ENCODE measurements at places on chromosomes 13 and 19.
A peak's percentile ranks its signal among the peaks of the same experiment; 100 is the strongest.

GRCh38 chr13:23516702-23517101 lies 53.5 kb upstream of the TNFRSF19 start:
- no peak for DNase-seq

- DNase-seq: no peak
Measured at GRCh38 chr13:110638814-110639806, 23.8 kb downstream of the NAXD start.

DNA sequence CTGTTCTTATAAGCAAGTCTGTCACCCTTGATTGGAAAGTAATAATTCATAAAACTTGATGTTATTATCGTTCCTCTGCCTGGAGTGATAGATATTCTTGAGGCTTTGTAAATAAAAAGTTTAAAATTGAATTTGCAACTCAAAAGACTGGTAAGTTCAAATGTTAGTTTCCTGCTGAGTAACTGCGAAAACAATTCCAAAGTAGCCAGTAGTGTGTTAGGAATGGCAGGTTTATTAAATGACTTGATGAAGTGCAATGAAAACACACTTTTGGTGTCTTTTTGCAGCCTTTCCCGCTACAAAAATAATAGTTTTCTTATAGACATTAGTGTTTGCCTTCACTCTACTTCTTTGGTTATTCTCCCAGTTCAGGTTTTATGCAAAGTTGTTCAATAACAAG lies 299.3 kb downstream of the DLEU7 start:
- no peak for DNase-seq

DNA sequence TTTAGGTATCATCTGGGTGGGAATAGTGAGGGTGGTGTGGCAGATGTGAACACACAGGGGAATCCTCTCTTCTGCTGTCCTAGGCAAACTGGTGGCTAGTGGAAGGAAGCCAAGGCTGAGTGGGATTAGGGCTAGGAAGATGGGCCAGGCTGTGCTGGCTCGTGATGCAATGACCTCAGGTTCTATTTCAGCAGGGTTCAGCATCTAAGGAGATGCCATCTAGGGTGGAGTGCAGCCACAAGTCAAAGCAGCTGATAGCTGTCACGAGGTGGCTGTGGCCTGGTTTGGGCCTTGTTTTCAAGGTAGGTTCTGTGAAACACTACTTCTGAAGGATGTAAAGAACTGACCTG lies 21.6 kb downstream of the ARL11 start:
- no peak for DNase-seq

DNA sequence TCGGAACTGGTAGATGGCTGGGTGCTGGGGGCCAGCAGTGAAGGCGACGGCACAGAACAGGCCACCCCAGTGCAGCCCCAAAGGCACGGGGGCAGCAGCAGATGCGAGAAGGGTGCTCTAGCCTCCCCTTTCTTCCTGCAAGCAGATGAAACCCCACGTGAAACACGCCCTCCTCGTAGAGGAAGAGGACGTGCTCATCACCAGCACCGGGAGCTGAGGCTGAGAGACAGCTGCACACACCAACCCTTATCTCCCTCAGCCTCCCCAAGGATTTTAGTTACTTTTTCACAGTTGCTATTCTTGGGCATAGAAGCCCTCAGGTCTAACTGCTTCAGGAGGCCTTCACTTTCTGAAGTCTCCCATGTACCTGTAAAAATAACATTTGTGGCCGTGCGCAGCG lies 11.9 kb downstream of the ZNF787 start:
- DNase-seq: no peak

DNA sequence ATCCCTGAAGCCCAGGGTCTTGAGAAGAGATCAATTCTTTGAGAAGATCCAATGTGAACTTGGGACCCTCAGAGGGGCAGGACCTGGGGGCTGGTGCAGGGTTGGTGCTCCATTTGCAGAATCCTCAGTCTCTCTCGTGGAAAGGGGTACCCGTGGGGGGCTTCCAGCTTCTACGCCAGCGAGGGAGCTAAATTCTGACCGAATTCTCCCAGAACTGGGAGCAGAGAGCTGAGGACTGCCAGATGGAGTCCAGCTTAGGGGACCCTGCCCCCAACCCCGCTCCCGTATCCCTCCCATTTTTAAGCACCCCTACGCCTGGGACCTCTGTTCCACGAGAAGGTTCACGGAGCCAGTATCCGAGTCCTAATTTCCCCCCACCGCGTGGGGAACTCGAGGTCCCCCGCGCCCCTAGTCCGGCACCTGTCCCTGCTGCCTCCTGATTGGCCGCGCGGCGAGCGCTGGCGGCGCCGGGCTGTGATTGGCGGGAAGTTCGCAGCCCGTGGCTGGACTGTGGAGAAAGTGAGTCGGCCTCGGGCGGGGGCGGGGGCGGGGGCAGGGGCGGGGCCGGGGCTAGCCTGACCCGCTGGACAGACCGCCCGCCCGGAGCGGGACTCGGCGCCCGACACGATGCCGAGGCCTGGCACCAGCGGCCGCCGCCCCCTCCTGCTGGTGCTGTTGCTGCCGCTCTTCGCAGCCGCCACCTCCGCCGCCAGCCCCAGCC lies 4.4 kb upstream of the LTBP4 start:
- no peak for DNase-seq

DNA sequence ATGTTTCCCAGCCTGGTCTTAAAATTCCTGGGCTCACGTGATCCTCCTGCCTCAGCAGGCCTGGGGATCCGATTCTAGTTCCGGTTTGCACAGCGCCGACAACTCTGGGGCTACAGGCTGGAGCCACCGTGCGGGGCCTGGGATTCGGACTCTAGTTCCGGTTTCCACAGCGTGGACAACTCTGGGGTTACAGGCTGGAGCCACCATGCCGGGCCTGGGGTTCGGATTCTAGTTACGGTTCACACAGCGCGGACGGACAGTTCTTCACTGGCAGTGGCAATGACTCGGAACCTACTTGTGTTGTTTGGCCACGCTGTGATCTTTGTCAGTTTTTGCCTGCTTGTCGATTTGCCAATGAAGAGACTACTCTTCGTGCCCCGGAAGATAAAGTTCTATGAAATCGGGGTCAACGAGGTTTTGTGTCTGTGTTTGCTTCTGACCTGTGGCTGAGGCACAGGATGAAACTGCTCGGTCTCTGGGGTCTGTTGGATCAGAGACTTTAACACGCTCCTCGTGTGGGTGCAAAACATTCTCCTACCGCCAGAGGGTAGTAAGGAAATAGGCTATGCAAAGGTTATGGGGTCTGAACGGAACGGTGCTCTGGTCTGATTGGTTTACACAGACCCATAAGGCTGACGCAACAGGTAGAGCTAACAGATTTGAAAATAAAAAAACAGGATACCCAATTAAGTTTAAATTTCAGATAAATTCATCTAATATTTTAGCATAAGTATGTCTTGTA lies 12.1 kb upstream of the ZSCAN1 start:
- DNase-seq: no peak

- DNase-seq: no peak
Measured at GRCh38 chr19:44628793-44629192, 14.9 kb upstream of the PVR start.

- DNase-seq: no peak
Measured at GRCh38 chr19:6768236-6768785, 1.1 kb upstream of the SH2D3A start.

DNA sequence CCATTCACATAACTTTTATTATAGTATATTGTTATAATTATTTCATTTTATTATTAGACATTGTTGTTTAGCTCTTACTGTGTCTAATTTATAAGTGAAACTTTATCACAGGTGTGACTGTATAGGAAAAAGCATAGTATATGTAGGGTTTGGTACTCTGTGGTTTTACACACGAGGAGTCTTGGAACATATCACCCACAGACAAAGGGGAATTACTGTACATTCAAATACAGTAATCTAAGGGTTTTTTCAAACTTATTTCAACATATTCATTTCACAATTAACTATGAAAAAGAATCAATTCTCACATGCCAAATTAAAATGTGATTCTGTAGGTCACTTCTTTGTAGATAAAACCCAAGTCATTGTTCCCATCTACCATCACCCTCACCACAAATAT lies 46.0 kb downstream of the RBM26 start:
- no peak for DNase-seq

- DNase-seq: no peak
Measured at GRCh38 chr19:47013041-47013517, 6.6 kb upstream of the NPAS1 start.

GRCh38 chr13:104594806-104595205 lies 1528.6 kb upstream of the SLC10A2 start:
- no peak for DNase-seq

- no peak for DNase-seq
Measured at GRCh38 chr19:50716178-50717025, 3.2 kb downstream of the SHANK1 start.

DNA sequence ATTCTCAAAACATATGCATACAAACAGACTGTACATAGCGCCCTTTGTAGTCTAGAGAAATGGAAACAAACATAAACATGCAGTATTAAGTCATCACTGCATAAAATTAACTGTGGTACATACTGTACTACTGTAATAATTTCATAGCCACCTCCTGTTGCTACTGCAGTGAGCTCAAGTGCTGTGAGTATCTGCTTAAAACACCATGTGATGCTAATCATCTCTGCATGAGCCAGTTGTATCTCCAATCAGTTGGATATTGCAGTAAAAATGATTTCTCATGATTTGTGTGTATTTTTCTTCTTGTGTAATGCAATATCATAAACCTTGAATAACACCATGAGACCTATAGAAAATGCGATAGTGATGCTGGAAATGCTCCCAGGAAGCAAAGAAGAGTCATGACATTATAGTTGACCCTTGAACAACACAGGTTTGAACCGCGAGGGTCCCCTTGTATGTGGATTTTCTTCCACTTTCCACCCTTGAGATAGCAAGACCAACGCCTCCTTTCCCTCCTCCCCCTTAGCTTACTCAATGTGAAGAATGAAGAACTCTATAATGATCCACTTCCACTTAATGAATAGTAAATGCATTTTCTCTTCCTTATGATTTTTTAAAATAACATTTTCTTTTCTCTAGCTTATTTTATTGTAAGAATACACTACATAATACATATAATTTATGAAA lies 4.1 kb downstream of the TNFSF13B start:
- no peak for DNase-seq

GRCh38 chr13:23427342-23427843 lies 6.1 kb downstream of the SACS start:
- DNase-seq: peak; percentile 79

- DNase-seq: no peak
Measured at GRCh38 chr13:74555651-74556420, 421.6 kb upstream of the KLF12 start.

- no peak for DNase-seq
Measured at GRCh38 chr13:76336889-76337844, 549.0 kb downstream of the KCTD12 start.

- no peak for DNase-seq
Measured at GRCh38 chr13:36418022-36418805, 14.1 kb upstream of the CCNA1 start.

DNA sequence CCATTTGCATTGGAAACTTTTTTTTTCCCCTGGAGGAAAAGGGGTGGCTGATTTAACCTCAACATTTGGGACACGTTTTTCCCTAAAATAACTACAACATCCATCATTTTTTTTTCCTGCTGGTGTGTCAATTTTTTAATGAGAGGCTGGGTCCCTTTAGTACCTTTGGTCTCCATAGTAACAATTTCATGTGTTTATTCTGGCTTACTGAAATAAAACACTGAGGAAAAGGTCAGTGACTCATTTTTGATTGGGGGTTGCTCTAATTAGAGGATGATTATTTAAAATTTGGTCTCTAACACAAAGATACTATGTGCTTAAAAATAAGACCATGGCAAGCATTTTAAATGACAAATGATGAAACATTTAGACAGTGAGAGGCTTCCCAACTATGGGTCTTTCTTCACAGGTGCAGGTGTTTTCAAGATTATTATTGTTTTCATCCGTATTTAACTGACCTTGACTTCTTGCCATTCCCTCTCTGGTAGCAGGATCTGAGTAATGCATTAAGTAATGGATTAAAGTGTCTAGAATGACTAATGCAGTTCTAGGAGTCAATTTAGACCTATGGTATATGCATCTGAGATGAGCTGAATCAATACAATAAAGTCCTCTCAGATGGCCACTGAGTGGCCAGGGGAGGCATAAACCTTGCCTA lies 406.4 kb downstream of the KCNRG start:
- no peak for DNase-seq

DNA sequence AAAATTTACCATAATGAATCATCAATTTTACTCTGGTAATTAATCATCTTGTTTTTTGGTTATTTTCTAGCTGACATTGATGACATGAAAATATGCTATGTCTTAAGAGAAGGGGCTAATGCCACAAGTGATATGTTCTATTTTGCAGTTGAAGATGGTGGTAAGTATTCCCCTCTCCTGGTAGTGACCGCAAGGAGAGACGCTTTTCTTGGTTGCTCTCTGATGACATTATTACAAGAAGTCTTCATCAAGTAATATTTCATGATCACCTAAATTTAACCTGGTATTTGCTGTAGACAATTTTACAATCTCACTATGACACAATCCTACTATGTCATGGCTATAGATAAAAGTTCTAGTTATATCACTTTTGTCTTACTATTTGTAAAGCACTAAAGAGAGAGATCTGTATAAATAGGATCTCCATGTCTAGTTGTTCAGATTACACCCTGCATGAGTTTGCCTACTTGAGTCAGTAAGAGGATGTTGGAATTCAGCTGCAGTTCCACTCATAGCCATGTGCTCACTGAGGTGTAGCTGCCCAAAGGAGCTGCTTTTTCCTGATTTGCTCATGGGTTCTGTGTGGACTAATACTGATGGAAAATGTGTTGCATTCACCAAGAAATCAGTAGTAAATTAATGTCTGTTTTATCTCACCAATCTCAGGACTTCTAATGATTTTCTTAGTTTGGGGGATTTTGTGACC lies 10.9 kb downstream of the FREM2 start:
- DNase-seq: no peak

DNA sequence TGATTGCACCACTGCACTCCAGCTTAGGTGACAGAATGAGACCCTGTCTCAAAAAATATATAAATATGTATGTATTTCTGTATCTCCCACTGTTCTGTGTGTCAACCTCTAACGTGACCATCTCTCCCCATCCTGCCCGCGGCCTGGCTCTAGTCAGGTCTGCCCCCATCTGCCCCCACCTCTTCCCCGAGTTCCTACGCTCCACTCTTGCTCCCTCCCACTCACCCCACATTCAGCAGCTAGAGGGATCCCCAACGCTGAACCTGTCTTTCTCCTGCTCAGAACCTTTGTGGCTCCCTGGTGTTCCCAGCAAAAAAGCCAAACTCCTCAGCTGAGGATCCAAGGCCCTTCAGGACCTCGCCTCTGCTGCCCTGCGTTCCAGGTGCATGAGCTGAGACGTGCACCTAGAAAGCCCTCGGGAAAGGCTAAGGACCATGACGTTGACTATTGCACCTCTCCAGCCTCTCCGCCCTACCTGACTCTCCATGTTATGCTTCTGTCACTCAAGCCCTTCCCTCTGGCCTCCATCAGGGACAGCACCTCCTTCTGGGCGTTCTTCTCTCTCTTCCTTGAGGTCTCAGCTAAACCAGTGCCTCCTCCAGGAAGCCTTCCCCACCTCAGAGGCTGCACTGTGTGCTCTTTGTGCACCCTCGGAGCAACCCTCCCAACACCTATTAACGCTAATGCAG lies 18.1 kb downstream of the AKT2 start:
- no peak for DNase-seq

GRCh38 chr19:56098731-56099568 lies 22.1 kb downstream of the ZNF787 start:
- DNase-seq: no peak

Data from AG04449 (cell line).